Stimulated activated naive B cell treated with anti-CD40 and anti-IgM and Interleukin-4, amounts not matched to agents 10 μg/mL and 1 μg/mL and 100 μg/mL, for 72 hours (primary cell): ENCODE measurements at places on chromosomes 2 and 18.

DNA sequence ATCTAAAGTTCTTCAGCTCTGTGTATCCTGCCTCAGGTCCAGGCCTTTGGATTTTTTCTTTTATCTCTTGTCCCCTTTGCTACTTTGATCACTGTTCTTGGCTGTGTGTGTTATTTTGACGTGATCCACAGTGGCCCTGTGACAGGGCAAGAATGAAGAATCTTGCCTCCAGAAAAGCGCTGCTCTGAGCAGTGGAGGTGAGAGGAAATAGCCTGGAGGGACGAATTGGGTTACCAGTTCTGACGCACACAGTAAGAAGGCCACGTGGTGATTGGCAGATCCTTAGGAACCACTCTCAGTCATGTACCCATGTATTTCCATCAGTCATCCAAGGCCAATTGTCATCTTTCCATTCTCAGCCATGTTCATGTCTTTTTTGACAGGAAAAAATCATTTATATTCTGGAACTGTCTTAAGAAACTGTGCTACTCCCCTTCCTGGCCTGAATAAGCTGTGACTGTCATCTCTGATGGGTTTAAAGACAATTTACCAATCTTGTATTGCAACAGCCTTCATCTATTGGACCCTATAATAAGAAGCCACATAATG, 47.6 kb downstream of the MAPK4 start:
- no peak for DNase-seq

DNA sequence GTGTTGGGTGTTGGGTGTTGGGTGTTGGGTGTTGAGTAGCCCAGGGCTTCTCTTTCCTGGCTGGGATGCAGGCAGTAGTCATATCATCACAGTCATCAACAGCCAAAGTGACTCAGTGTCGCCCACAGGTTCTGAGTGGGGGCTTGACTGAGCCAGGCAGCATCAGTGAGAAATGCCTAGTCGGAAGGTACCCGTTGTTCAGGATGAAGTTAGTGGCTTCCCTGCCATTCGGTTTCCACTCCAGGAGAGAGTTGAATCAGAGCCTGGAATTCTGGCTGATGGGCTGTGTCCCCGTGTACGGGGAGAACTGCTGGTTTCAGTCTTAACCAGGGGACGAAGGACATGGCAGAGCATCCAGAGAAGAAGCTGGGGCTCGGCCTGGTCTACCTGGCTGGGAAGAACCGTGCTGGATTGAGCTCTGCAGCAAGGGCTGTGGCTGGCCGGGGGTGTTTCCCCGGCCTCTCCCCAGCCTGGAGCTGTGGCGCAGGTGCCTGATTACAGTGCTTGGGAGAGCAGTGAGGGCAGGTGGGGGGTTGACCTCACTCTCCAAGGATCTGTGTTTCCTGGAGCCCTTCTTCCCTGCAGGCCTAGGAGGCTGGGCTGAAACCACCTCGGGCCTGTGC, 49.4 kb downstream of the AGAP1 start:
- no peak for DNase-seq

GRCh38 chr2:176461098-176461808, 192.0 kb downstream of the MTX2 start:
- no peak for DNase-seq

GRCh38 chr2:241506793-241507429, 1.5 kb downstream of the STK25 start:
- no peak for DNase-seq

DNA sequence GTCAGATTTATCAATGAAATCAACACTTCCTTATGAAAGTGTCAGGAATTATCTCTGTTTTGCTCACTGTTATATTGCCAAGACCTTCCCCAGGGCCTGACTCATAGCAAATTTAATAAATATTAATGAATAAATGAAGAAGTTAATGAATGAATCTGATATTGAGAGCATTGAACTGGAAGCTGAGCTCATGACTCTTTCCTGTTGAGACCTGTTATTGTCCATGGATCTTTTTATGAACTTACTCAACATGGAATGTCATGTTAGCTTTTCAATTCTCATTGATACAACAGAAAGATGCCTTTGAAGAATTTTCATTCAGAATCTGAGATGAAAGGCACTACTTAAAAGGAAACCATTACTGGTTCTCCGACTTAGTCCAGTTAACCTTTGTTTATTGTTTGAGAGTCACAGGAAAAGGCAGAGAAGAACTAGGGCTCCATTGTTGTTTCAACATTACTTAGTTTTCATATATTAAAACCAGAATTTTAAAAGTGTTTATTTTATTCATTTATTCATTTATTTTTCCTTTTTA, 90.4 kb upstream of the UNC80 start:
- DNase-seq = no peak

DNA sequence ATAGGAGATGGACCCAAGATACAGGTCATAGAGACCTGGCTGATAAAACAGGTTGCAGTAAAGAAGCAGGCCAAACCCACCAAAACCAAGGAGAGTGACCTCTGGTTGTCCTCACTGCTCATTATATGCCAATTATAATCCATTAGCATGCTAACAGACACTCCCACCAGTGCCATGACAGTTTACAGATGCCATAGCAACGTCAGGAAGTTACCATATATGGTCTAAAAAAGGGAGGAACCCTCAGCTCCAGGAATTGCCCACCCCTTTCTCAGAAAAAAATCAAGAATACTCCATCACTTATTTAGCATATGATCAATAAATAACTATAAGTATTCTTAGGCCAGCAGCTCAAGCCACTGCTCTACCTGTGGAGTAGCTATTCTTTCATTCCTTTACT, 574.7 kb upstream of the ID2 start:
- no peak for DNase-seq

GRCh38 chr2:233833345-233833744, 21.0 kb downstream of the HJURP start:
- DNase-seq = no peak

DNA sequence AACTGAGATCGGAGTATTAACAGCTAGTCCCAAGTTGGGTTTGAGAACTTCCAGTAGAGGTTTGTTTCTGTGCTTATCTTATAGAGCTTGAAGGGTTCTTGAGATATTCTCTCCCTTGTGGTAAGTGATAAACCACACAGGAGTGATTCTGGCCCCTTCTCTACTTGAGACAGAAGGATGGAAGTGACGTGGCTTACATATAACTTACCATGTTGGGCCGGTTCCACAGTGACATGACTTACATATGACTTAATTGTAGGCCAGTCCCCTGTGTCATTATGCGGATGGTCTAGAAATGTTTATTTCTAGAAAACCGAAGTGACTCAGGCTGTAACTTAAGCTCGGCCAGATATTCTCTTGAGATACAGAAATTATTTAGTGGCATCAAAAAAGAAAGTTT, 62.7 kb downstream of the TRAPPC12 start:
- DNase-seq = no peak

DNA sequence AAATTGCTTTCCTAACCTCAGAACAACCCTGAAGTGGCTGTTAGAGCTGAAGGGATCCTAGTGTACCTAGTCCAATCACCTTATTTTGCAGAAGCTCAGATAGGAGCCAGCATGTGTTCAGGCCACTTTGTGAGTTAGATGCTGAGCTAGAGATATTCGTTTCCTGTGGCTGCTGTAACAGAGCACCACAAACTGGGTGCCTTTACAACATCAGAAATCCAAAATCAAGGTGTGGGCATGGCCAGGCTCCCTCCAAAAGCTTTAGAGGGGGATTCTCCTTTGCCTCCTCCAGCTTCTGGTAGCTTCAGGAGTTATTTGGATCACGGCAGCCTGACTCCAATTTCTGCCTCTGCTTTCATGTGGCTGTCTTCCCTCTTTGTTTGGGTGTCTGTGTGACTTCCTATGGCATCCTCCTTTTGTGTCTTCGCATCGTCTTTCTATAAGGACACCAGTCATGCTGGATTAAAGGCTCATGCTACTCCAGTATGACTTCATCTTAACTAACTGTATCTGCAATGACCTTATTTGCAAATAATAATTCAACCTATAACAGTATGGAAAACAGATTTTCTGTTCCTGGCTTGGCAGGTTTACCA, 86.3 kb upstream of the TGFA start:
- DNase-seq = no peak

DNA sequence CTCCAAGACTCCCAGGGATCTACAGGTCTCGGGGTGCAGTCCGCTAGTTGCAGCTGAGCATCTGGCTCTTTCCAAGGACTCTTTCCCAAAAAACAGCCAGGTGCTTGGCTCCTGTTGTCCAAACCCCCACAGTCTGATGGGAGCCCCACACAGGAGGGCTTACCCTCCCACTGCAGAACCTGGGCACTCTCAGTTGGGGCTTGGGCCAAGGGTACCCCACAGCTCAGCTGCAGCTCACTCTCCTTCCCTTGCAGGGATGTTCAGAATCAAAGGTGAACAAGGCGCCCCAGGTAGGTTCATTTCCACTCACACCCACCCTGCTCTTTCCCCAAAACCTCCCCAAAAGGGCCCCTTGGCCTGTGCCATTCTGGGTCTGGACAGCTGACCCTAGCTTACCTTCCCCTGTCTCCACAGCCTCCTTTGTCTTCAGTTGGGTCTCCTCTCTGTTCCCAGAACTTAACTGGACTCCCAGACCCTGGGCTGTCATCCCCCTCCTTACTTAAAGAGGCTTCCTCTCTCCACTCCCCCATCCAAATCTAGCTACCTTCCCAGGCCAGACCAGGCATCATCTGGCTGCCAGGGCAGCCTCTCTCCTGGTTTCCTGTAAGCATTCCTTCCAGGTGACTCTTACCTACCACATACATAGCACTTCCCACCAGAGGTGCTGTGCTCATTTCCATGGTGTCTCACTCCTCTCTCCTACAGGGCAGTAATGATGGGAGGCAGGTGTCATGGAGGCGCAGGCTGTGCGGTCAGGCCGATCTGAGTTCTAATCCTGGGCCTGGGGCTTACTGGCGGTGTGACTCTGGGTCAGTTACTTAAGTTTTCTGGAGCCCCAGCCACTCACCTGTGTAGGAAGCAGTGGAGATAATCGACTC, 29.5 kb downstream of the MARCO start:
- no peak for DNase-seq

DNA sequence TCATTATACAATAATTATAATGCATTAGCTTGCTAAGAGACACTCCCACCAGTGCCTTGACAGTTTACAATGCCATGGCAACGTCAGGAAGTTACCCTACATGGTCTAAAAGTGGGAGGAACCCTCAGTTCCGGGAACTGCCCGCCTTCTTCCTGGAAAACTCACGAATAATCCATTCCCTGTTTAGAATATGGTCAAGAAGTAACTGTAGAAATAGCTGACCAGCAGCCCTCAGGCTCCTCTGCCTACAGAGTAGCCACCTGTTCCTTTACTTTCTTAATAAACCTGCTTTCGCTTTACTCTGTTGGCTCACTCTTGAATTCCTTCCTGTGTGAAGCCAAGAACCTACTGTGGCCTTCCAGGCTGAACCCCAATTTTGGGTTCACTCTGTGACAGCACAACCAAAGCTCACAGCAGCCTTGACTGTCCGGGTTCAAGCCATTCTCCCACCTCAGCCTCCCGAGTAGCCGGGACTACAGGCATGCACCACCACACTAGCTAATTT, 20.0 kb upstream of the PTPN2 start:
- DNase-seq = no peak

- DNase-seq = no peak
Observed at GRCh38 chr18:26448714-26449159, 99.6 kb downstream of the KCTD1 start.

DNA sequence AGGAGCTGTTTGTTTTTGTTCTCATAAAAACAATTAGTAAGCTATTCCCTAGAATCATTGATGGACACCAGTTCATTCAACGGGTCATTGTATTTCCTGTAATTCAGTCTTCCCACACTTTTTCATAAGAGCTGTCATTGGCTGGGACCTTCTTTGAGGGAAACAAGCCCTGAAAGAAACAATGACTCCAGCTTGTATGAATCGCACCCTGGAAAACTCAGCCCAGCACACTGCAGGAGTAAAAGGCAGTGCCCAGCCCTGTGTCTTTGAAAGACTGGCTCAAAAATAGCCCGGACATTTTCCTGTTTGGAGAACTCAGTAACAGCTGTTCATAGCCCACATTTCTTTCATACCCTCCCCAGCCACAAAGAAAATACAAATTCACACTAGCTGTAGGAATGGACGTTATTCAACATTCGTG, 81.5 kb downstream of the NCKAP5 start:
- no peak for DNase-seq

DNA sequence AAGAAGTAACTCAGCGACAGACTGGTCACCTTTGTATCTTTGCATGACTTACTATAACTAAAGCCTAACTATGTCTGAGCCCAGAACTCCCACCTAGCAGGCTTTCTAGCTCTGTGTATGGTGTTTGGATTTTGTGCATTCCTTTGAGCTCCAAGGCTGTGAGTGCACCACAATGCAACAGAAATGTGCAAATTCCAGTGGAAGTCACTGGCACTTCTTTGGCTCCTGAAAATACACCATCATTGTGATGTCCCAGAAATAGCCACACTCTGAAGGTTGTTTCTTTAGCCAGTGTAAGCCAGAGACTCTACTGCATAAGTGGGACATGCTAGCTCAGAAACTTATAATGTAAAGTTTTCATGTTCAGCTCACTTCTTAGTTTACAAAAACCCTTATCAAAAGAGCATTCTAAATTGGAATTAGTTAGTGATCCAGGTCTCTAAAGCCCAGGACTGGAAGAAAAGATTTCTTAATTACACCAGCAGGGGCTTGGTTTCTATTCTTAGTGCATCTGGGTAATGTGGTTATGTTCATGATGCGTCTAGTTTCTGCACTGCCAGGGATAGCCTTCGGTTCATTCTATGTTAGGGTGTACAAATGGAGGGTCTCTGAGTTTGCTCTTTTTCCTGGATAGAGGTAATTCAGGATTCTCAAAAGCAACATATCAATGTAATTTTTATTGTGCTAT, 1239.5 kb upstream of the ZEB2 start:
- no peak for DNase-seq

DNA sequence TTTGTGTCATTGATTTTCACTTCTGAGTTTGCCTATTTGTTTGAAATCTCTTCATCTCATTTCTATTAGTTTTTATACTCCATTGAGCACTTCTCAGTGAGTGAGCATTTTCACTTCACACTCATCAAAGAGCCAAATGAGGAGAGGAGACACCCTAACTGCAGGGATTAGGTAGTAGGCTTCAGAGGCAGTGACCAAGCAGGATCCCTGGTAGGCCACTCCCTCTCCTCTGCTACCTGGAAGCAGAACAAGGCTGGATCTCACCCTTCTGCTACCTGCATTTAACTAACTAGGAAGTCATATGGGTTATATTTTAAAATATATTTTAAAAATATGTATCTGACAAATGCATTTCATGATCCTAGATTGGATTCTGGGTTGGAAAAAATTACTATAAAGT, 52.7 kb downstream of the SEMA4F start:
- DNase-seq = no peak
